ENCODE measurements at places on chromosomes 4 and X.

GRCh38 chr4:14743601-14744000 lies 258.7 kb upstream of the CPEB2 start:
- DNase-seq: no peak

DNA sequence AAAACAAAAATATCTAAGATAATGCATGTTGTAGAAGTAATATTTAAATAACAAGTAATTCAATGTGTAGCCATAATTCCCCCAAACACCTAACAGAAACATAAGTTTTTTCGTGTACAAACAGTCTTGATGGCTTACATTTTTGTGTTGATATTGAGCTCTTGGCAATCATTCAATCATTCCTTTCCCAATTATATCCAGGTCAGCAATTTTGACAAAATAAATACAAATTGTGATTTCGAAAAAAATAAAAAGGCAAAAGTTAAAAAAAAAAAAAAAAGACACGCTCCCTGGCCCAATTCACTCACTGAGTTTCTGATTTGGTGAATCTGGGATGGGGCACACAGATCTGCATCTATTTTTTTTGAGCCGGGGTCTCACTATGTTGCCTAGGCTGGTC lies 187.6 kb upstream of the GPC4 start:
- no peak for DNase-seq

GRCh38 chrX:29902004-29902403 lies 313.4 kb upstream of the MAGEB2 start:
- DNase-seq: no peak

- DNase-seq: no peak
These were observed 7.0 kb downstream of the USP46 start for GRCh38 chr4:52651996-52652672.

DNA sequence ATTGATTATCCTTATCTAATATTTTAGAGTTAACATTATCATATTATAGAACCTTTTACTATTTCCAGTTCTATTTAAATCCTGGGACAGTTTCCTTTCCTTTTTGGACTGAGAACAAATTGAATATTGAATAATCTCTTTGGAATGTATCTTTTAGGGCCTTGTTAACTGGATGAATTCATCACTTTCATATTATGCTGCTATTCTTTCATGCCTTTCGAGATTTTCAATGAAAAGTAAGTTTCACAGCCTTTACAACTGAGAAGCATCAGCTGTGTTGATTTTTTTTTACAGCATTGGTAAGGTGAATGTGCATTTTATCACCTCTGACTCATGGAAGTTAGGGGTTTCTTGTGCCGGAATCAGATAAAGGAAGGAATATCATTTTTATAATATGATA lies 39.6 kb downstream of the PDLIM5 start:
- DNase-seq: no peak

- DNase-seq: no peak
These were observed 1049.1 kb upstream of the TENM3 start for GRCh38 chr4:181194096-181194495.

DNA sequence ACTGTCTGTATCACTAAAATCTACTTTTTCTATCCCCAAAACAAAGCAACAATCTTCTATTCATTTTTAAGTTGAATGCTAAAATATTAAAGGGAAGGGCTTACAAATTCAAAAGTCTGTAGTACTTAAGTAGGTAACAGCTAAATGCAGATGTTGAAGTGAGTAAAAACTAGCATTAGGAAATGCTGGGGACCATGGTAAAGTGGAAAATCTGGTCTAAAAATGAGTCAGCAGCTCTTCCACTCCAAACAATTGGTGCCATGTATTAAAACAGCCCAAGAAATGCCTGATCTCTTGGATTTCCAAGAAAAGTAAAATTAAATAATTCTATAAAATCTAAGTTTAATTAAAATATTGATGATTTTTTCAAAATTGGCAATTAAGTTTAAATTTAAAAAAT lies 73.3 kb upstream of the PPP3CA start:
- no peak for DNase-seq

DNA sequence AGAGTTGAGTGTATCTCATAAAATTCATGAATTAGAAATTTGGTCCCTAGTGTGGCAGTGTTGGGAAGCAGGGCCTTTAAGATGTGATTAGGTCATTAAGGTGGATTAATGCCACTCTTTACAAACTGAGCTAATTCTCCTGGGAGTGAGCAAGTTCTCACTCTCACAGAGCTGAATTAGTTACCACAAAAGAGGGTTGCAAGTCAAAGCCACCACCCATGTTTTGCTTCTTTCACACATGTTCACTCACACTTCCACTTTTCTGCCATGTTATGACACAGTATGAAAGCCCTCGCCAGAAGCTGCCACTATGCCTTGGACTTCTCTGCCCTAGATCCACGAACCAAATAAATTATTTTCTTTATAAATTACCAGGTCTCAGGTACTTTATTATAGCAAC lies 332.1 kb downstream of the ARAP2 start:
- no peak for DNase-seq

GRCh38 chr4:88188738-88189417 lies 30.4 kb upstream of the ABCG2 start:
- no peak for DNase-seq

GRCh38 chrX:9786798-9787635 lies 788 bp downstream of the SHROOM2 start:
- no peak for DNase-seq

- DNase-seq: no peak
These were observed 66.9 kb upstream of the WDR17 start for GRCh38 chr4:175998782-175999181.

DNA sequence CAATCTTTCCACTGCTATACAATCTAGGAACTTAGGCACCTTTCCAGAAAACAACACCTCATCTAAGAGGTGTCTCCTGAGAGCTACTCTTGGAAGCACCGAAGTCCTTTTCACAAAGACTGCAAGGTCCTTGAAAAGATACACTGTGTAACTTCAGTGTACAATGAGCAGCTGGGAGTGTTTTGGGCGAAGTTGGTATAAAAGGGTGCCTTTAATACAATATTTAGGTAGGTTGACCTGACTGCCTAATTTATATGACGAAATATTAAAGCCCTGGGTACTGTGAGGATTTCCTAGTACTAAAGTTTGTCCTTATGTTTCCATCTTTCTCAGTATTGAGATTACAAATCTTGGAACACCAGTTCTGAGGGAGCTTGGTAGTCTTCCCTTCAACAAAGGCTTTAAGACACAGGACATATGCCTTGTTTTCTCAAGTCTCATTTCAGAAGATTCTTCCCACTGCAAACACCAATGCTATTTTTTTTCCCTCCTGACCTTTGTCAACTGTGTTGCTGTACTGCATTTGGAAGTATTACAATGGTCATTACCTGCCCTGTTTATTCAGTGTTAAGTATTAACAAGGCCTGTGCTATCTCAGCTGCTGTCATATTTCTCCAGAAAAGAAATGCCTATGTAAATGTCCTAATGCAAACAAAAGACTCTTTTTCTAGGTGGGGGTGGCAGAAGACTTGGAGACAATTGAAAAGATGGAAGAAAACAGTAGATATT lies 134.2 kb downstream of the MAML3 start:
- no peak for DNase-seq

GRCh38 chr4:158826882-158827281 lies 58.1 kb downstream of the FNIP2 start:
- no peak for DNase-seq

GRCh38 chrX:104282166-104282725 lies 27.5 kb upstream of the ESX1 start:
- no peak for DNase-seq

DNA sequence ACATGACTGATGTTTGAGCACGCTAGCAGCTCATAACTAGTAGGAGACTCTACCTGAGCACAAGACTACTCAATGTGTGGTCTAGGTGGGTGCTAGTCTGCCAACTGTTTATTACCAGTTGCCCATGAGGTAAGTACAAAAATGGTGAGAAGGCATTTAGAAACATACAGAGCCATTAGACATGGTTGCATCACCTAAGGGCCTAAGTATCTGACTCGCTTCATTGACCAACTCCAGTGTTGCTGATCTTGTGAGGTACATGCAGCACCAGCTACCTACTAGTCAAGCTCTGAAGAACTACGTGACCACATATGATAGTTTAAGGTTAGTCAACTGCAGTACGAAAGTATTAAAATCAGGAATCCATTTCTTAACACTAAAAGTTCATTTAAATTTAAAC lies 39.9 kb downstream of the APBB2 start:
- DNase-seq: no peak

- DNase-seq: no peak
These were observed 279.8 kb upstream of the BOD1L1 start for GRCh38 chr4:13907255-13907751.
